ENCODE measurements at places on chromosomes 6 and 20. TPM values are rescaled to one million over a fixed set of nuclear protein-coding genes. Genes with fewer than 3 reads are reported as not detected.

- DNase-seq: no peak
Observed at GRCh38 chr20:35739294-35740163, 2.5 kb downstream of the RBM39 start.

- DNase-seq: no peak
Observed at GRCh38 chr6:159594106-159594749, 98.8 kb downstream of the SOD2 start.

GRCh38 chr6:75946146-75946831 is 126.2 kb downstream of the IMPG1 start:
- DNase-seq: no peak

DNA sequence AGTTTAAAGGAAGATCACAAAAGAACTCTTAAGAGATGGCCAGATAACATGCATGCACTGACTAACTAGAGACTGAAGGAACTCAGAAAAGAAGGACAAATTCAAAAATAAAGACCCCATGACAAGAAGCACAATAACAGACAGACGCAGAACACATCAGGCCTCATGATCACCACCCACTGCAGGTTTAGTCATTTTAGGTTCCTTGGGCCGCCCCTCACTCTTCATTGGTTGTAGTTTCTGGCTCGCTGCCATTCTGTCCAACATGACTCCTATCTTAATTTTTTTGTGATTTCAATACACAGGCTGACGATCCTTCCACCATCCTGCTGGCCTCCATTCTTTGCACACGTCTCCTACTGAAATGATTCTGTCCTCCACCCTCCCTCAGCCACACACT is 21.6 kb downstream of the STX7 start:
- DNase-seq: no peak

The HMGCLL1 gene
- total RNA-seq: not detected

The SPTLC3 gene
- total RNA-seq: 7.5 TPM

The SPEF1 gene
- total RNA-seq: 0.19 TPM

The CST5 gene
- total RNA-seq: not detected

The PXT1 gene
- total RNA-seq: not detected

Data from esophagus squamous epithelium (tissue), 5 donors.